ENCODE measurements at places on chromosomes 12 and 14.

- no peak for DNase-seq
These were observed 41.6 kb upstream of the EGLN3 start for GRCh38 chr14:33992274-33993007.

DNA sequence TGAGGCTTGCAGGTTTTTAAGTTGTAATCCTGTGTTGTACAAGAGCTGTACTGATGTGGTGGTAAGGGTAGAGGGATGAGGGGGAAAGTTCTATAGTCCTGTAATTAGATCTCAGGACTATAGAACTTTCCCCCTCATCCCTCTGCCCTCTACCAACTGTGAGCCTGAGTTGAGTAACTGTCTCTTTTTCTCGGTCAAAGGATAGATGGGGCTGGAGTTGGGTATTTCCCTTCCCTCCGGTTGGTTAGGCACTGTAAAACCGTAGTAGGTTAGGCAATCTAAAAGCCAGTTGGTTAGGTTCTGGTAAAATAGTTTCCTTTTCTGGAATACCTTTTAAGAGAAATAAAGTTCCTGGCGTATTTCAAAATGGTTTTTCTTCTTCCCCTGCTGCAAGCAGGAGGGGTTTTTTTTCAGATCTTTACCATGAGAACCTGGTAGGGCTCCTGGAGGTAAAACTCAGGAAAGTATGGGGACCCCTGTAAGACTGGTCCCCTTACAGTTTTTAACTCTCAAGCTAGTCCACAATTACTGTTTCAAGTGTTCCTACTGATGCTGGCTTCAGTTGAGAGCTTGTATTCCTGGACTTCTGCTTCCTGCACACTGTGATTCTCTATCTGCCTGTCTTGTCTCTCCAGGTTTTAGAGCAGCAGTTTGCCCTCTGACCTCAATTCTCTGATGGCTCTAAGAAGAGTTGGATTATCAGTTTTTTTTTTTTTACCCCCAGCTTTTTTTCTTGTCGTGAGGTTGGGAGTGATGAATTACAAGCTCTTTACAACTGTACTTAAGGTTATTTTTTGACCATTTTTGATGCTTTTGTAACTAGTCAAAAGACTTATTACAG lies 58.7 kb downstream of the FUT8 start:
- no peak for DNase-seq

DNA sequence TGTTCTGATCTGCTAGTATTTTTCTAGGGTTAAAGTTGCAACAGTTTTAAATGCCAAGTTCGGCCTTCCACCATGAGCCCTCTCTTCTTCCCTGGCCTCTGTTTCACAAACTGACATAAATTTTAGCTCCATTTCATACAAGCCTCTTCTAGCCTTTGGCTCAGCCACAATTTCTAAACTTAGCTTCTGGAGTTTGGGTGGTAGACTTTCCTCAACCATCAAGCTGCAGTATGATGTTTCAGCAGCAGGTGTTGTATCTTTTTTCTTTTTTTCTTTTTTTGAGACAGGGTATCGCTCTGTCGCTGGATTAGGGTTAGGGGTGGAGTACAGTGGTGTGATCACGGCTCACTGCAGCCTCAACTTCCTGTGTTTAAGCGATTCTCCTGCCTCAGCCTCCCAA lies 29.4 kb downstream of the SETD3 start:
- DNase-seq = no peak

DNA sequence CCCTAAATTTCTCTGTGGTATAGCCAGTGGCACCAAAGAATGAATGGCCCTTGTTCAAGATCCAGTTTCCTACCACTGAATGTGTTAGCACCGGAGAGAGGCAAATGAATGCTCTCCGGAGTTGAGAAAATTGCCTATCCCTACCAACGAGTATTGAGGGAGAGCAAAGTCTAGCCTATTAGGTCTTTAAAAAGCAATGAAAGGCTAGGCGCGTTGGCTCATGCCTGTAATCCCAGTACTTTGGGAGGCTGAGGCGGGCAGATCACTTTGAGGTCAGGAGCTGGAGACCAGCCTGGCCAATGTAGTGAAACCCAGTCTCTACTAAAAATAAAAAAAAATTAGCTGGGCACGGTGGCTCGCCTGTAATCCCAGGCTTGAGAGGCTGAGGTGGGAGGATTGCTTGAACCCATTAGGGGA lies 898 bp upstream of the RAB15 start:
- no peak for DNase-seq

DNA sequence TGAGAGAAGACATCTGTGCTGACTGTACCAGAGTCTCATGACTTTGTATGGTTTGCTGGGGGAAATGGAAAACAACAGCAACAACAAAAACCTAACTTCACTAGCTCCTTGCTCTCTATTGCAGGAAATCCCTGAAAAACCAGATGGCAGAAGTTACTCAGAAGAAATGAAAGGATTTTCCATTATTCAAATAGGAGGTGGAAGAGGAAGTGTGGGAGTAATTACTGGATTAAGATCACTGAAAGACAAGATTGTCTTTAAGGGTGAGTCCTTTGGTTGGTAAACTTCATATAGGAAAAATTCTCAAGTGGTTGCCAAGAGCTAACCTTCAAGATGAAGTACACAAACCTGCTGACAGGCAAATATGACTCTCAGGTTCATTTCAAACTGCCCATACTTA lies 391.9 kb upstream of the ATP2B1 start:
- DNase-seq = no peak

GRCh38 chr14:70782361-70782760 lies 27.0 kb downstream of the MAP3K9 start:
- DNase-seq = no peak

- no peak for DNase-seq
These were observed 59.5 kb downstream of the NUAK1 start for GRCh38 chr12:106079148-106079738.

- DNase-seq = no peak
These were observed 14.0 kb upstream of the TBX3 start for GRCh38 chr12:114697741-114698565.

GRCh38 chr14:51500776-51501175 lies 150.9 kb upstream of the FRMD6 start:
- DNase-seq = no peak

DNA sequence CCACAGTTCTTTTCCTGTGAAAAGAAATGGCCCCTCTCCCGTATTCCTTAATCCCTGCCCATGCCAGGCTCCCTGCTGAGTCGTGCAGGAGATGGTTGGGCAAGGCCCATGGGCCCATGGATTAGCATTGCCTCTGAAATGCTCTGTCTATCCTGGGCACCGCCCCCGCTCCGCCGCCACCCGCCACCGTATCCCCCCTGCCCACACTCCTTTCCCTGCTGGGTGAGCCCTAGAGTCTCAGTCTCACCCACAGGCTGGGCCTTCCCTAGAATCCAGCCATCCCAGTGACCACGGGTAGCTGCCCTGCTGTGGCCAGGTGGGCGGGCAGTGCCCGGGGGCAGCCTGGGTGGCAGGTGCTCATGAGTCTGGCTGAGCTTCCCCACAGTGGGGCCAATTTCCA lies 50.6 kb downstream of the TSPAN11 start:
- no peak for DNase-seq

GRCh38 chr12:3216097-3216496 lies 138.9 kb downstream of the TSPAN9 start:
- no peak for DNase-seq

DNA sequence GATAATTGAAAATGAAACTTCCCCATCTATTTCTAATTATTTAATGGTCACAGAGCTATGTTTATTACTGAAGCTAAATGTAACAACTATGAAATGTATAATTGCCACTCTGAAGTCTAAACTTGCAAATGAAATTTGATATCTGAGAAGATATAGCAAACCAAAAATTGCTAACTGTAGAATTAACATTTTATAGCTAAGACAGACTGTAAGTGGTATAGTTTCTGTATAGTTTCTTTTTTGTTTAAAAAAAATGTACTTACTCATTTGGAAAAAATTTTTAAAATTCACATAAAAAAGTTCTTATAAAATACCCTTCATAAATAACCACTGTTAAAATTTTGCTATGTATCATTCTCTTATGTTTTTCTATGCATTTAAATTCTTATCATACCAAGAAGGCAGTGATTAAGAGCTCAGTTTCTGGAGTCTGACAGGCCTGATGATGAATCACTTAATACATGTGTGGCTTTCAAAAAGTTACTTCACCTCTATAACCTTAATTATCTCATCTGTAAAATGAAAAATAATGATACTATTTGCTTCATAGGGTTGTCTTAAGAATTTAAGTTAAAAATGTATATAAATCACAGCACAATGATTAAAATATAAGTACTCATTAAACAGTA lies 214.7 kb upstream of the GARIN2 start:
- DNase-seq = no peak

DNA sequence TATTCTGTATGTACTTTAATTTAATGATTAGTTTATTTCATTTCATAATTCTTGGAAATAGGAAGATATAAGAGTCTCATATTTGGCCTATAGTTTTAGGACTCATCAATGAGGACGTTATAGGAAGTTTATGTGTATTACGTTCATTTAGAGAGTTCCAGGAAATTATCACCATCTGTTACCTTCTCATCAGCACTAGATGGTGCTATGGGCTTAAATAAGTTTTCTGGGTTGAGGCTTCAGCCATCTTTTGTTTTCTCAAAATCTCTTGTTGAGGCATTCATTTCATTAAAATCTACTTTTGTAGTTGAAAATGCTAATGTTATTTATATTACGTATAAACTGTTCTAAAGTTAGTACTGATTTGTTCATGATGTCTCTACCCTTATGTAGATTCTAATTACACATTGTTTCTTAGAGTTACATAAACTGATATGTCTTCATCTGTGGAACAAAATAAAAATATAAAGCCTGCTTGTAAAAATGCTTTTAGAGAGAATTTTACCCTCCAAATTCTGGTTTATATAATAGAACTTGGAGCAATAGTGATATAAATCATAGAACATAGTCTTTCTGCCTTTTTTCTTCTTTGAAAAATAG lies 89.2 kb downstream of the CFAP54 start:
- no peak for DNase-seq

GRCh38 chr14:76780058-76780345 lies 18.7 kb downstream of the VASH1 start:
- DNase-seq = no peak

DNA sequence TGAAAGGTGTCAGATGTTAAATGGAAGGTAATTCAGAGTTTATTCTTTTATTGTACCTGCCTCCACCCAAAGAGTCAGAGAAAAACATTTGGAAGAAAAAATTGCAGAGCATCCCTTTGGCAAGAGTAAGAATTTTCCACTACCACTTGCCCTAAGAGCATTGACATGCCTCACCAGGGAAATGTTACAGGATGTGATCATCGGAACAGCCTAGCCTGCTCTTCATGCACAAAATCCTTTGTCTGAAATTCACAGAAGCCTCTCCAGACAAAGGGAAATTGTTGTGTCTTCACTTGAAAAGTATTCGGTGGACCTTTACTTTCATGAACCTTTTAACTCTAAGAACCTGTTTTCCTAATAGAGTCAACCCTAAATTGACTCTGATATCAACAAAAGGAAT lies 36.9 kb downstream of the ATP2A2 start:
- no peak for DNase-seq

DNA sequence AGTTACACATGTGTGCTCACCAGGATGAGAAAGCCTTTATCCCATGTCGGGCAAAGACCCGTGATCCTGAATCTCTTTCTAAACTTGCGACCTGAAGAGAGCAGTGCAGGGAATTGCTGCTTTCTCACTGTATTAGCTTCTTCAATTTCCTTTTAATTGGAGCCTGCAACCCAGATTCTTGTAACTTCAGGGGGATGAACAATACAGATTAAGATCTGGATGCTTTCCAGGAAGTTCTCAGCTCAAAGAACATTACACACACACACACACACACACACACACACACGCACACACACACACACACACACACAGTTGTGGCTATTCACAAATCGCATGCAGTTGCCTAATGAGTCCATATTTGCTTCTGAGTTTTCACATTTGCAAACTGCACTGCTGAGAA lies 268.3 kb downstream of the NPAS3 start:
- DNase-seq = no peak

GRCh38 chr12:118742431-118742830 lies 238.9 kb upstream of the SRRM4 start:
- no peak for DNase-seq

DNA sequence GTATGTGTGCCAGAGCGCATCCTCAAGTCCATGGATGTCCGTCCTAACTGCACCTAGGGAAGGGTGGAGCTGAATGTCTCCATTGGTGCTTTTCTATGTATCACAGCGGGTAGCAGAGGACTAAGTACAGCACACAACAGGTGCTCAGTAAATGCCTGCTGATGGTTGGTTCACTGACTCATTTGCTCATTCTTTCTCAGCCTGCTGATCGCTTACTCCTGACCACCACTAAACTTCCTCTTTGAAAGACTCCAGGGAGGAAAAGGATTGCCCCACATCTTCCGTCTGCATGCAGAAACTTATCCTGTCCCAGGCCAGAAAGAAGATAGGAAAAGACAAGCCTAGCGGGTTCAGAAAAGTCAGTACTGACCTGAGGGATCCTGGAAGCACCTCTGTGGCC lies 66.3 kb downstream of the B4GALNT3 start:
- no peak for DNase-seq

- DNase-seq = no peak
These were observed 17.4 kb downstream of the FOXN3 start for GRCh38 chr14:89399594-89400068.

- no peak for DNase-seq
These were observed 113.6 kb downstream of the KSR2 start for GRCh38 chr12:117855165-117855564.

GRCh38 chr12:39937119-39937518 lies 168.8 kb downstream of the SLC2A13 start:
- DNase-seq = no peak

DNA sequence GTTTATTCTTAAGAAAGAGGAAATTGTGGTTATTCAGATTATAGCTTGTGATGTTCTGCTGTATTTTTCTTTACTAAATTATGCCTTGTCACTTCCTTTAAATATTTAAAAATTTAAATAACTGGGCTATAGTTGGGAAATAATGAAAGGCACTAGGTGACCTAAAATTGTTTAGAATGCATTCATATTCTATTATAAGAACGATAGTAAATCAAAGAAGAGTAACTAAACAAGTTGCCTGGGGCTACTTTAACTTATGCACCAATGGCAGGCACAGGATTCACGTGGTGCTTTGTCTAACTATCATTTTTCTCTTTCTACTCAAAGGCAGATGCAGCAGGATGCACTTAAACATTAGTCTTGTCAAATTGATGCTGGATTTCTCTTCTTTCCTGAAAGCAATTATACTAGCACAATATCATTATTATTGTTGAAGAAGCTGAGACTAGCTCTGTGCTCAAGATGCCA lies 190.7 kb upstream of the PPFIA2 start:
- no peak for DNase-seq

DNA sequence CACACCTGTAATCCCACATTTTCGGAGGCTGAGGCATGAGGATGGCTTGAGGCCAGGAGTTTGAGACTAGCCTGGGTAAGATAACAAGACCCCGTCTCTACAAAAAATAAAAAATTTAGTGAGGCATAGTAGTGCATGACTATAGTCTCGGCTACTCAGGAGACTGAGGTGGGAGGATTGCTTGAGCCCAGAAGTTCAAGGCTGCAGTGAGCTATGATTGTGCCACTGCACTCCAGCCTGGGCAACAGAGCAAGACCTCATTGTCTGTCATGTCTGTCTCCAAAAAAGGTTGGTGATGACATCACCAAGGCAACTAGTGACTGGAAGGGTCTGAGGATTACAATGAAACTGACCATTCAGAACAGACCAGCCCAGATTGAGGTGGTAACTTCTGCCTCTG lies 83.5 kb upstream of the COCH start:
- DNase-seq = no peak

GRCh38 chr12:65953631-65954030 lies 129.3 kb downstream of the HMGA2 start:
- DNase-seq = no peak

- no peak for DNase-seq
These were observed 52.7 kb downstream of the RASSF3 start for GRCh38 chr12:64663015-64663414.

GRCh38 chr14:23078692-23079116 lies 16.2 kb downstream of the ACIN1 start:
- peak; percentile 82 for DNase-seq

All from HL-60 (cell line).